GM06990 (cell line): ENCODE measurements at places on chromosomes 3 and 15.

- no peak for DNase-seq
Observed at GRCh38 chr3:178709051-178709450, 172.8 kb downstream of the KCNMB2 start.

GRCh38 chr3:23312866-23313265 is 109.7 kb downstream of the UBE2E2 start:
- DNase-seq = no peak

- DNase-seq = no peak
Observed at GRCh38 chr3:138359148-138359918, 11.0 kb downstream of the MRAS start.

DNA sequence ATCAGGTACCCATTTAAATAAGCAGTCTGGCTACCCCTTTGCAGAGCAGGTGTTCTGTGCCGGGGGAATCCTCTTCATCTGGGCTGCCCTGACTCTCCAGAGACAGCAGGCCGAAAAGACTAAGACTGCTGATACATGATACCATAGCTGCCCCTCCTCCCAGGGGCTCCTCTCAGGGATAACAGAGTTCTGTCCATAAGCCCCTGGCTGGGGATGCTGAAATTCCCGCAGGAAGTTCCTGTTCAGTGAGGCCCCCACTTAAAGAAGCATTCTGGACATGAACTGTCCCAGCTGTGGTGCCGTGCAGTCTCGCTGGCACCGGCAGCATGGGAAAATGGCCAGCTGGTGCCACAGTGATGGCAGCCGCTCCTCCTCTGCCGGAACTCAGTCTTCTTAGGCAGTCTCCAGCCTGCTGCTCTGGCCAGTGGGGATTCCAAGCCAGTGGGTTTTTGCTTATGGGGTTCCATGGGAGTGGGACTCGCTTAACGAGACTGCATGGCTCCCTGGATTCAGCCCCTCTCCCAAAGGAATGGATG is 1026.2 kb downstream of the NAALADL2 start:
- no peak for DNase-seq

- no peak for DNase-seq
Observed at GRCh38 chr3:39211332-39212130, 19.1 kb upstream of the XIRP1 start.

- DNase-seq = peak; percentile 33
Observed at GRCh38 chr3:124761250-124761796, 31.1 kb downstream of the UMPS start.

GRCh38 chr3:52298149-52299098 is 10.8 kb downstream of the GLYCTK start:
- no peak for DNase-seq

DNA sequence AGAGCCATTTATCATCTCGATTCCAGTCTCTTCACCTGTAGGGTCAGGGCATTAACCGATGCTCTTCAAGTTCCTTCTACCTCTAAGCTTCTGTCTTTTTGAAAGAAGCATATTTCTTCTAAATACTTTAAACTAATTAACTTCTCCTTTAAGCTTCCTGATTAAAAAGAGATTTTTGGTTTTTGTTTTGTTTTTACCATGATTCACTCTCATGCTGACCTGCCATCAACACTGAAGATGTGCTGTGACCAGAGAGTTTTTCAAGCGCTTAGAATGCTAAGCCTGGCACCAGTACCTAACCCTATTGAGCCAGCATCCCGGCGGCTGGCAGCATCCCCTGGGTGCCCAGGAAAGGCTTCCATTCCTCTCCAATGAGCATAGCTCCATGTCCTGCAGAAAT is 89.3 kb downstream of the FOXP1 start:
- no peak for DNase-seq

DNA sequence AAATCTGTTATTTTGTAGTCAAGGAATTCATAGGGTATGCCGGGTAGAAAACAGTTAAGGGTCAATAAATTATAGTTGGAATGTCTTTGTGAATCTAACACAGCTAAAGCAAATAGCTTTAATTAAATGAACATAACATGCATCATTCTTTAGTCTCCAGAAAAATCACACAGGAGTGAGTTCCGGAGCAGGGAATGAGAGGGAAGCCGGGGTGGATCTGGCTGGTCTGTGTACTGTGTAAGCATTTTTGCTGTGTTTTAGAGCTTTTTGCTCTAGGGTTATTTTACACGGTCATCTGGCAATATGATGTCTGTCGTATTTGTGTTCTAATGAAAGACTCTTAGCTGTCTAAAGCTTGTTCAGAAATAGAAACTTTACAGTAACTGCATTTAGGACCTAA is 57.5 kb downstream of the MED12L start:
- DNase-seq = no peak

DNA sequence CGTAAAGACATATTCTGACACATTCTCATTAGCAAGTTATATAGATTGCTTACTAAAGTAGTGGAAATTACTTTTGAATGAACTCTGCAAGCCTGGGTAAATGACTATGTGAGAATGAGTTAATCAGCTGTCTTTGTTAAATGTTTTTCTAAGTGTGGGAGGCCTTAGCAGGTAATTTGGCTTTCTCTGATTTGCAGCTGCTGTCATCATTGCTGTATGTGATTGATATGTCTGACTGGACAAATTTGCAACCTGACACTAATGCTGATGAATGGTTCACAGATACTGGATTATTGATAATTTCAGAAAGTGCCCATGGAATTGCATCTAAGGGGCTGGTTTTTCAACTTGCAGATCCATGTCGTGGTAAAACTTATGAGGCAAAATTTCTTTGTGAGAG is 372.2 kb upstream of the SGO1 start:
- DNase-seq = no peak
